D341Med (cell line): ENCODE measurements at places on chromosomes 7 and 10.

GRCh38 chr10:63227207-63227895, 94.2 kb downstream of the NRBF2 start:
- DNase-seq, result no peak

- DNase-seq, result no peak
Measured at GRCh38 chr7:67487316-67487715, 490.7 kb downstream of the TYW1 start.

DNA sequence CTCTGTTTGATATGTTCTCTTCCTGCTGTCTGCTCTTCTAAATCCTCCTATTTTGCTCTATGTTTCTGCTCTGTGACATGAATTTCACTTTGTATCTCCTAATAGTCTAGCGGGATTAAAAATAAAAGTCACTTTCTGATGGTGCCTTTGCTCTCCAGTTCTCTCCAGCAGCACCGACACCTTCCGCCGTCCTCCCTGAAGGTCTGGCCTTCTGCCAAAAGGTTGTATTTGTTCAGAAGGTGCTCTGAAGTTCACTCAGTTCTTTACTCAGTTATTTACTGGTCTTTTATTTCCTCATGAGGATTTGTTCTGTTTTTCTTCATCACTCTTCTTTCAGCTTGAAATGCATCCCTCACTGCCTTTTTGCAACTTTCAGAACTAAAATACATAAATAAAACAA, 11.2 kb upstream of the EPHA1 start:
- no peak for DNase-seq

DNA sequence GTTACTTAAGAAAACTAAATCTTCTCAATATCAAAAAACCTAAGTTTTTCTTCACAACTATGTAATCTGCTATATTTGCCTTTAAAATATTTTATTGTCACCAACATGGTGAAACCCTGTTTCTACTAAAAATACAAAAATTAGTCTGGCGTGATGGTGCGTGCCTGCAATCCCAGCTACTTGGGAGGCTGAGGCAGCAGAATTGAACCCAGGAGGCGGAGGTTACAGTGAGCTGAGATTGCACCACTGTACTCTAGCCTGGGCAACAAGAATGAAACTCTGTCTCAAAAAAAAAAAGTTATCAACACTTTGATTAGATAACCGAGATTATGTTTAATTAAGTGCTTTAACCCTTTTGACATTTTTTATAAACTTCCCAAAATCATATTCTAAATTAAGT, 28.3 kb upstream of the CLDN4 start:
- DNase-seq, result no peak

- DNase-seq, result no peak
Measured at GRCh38 chr7:47405921-47406800, 175.8 kb downstream of the TNS3 start.

- no peak for DNase-seq
Measured at GRCh38 chr10:112298581-112298980, 15.4 kb downstream of the TECTB start.

DNA sequence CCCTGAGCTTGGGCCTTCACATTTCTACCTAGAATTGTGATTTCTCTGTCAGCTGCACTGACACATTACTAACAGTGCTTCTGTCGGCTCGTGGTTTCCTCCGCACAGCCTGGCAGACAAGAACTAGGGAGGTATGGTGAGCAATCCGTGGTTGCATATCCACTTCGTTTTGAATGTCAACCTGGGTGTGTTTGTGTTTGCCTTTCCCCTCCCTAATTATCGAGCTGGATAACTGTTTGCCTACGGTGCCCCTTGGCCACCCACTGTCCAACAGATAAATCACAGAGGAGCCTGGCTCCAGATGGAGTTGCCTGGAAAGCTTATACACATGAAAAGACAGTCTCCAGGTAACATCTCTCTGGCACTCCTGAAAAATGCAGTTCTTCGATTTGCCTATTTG, 228.8 kb downstream of the TRIL start:
- DNase-seq, result no peak

DNA sequence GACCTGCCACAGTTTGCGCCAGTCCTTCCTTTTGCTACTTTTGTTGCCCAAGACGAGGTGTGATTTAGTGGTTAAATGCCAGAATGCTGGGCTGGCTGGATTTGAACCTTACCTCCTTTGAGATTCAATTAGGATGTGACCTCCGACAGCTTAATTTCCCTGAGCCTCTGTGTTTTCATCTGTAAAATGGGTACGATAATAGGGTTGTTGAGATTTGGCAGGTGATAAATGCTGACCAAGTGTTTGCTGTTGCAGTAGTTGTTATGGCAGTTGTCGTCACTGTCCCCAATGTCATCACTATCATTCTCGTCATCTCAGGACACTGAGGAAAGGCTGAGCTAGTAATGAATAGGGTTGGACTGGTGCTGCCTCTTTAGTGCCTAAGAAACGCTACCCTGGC, 61.1 kb downstream of the GRK5 start:
- no peak for DNase-seq

DNA sequence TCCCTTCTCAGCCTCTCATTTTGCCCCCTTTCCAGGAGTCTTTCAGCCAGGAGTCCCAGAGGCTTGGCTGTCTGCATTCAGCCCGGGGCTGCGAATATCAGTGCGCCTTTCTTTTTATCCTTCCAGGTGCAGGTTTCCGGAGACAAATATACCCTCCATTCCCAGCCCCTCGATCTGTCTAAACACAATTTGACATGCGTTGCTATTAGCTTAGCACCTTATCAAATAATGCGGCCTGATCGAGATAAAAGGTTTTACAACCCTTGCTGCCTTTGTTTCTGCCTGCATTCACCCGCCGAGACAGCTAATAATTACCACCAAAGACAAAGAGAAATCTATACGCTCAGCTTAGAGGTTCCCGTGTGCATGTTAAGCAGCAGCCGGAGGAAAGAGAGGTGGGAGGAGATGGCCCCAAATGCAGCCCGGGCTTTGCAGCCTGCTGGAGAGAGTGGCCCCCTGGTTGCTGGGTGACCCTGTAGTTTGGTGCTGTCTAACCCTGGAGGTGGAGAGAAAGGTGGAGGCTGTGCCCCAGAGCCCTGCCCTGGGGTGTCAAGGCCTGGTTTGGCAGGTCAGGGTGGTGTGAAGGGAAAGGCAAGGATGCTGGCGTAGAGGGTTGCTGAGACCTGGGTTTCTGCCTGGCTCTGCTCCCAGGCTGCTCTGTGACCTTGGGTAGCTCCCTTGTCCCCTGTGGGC, 185.3 kb downstream of the RPS24 start:
- DNase-seq, result no peak

- DNase-seq, result no peak
Measured at GRCh38 chr10:43681220-43681619, 32.5 kb upstream of the ZNF32 start.

DNA sequence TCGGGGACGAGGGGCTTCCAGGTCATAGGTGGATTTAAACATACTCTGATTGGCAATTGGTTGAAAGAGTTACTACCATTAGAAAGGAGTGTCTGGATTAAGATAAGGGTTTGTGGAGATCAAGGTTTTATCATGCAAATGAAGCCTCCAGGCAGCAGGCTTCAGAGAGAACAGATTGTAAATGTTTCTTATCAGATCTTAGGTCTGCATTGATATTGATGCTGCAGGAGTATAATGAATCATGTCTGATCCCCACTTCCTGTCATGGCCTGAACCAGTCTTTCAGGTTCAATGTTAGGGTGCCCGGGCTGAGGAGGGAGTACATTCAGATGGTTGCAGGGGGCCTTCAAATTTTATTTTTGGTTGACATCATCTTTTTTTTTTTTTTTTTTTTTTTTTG, 51.4 kb downstream of the SH3PXD2A start:
- DNase-seq, result no peak

- DNase-seq, result no peak
Measured at GRCh38 chr7:108129018-108129965, 869 bp downstream of the LAMB4 start.

DNA sequence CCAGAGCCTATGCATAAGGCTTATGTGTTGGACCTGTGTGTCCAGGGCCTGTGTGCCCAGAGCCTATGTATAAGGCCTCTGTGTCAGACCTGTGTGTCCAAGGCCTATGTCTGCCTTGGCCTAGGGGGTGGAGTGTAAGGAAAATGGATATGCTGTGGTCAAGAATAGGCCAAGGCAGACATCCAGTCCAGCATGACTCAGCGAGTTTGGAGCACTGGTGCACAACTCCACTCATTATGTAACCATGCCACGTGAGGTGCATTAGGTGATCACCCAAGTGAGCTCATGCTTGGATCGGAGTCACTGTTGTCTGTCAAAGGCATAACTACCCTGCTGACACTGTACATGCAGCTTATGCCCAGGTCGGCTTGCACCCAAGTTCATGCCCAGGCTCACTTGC, 238.9 kb downstream of the CACNA2D1 start:
- DNase-seq, result no peak

GRCh38 chr10:5456563-5456962, 42.8 kb downstream of the CALML5 start:
- DNase-seq, result no peak

DNA sequence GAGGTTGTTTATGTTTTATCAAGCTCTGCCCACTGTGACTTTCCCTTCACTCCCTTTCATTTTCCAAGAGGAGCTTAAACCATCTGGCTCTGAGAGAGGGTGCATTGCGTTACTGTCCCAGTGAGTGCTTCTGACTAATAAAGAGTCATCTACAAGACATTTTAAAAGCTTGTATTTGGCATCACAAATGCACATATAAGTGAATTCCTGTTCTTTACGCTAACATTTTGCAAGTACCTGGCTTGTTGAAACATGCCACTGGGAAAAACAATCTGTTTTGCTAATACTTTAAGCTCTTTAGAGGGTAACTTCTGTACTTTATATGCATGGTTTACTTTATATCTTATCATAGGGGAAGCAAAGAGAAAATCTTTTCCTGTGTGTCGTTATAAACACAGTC, 534.6 kb upstream of the POM121L12 start:
- peak; percentile 27 for DNase-seq
